RPMI8226 (cell line): ENCODE measurements at places on chromosomes 4 and X.

DNA sequence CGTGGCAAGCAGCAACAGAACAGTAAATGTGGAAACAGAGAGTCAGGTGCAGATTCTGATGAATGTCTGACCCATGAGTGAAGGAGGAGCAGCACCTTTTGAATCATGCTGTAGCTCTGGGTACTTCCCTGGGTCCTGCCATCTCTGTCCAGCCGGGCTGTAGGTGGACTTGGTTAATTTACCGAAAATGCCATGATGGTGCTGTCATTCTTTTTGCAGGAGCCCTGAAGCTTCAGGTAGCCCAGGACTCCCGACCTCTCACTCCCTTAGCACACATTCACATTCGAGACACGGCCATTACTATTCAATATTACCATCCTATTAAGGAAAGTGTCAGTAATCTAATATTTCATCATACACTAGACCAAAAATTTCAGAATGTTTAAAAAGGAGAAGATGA, 320.9 kb downstream of the STK32B start:
- DNase-seq = no peak

DNA sequence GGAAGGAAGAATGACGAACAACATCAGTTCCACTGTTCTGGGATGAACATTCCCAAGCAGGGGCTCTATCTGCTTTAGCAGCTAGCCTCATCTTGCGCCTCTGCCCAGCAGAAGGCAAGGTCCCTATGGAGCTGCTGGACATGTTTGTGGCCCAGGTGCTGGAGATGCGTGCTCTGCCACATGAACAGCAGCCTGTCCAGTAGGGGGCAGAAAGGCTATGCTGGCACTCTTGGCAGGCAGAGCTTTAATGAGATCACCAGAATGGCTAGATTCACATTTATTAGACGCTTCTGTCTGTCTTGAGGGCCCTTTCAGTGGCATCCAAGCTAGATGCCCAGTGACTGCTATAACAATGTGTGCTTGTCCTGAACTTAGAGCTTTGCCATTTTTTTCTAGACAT, 1826.0 kb downstream of the STIM2 start:
- DNase-seq = peak; percentile 18

GRCh38 chrX:93591398-93591797, 82.0 kb downstream of the NAP1L3 start:
- no peak for DNase-seq

DNA sequence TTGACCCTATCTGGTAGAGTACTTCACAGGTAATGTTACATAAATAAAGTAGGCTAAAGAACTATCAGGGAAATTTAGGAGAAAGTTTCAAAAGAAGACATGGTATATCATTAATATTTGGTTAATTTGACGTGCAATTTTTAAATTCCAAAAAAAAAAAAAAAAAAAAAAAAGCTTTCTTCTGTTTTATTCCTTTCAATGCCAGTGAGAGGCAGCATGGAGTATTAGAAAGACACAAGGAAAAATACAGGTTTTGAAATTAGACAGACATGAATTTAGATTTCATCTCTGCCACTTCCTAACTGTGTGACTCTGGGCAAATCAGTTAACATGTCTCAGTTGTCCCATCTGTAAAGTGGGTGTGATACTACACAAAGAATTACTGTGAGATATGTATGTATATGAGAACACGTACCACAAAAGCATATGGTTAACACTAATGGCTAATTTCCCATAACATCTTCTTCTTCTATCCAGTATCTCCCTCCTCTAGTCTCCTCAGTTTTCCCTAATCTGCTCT, 132.5 kb downstream of the GPC3 start:
- no peak for DNase-seq

DNA sequence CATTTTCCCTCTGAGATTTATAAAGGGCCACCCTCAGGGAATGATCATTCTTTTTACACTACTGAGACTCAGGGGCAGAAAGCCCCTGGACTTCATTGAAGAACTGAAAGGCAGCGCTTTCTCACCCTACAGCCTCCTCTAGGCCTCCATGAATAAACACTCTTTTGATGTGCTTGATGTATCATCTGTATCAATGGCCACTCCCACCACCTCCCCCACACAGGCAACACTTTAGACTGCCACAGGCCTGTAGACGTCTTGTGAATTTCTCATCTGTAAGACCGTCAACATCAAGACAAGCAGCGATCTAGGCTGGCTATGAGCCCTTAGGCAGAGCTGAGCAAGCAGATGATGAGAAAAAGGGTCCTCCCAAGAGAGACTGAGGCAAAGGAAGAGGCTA, 123.2 kb downstream of the HUWE1 start:
- DNase-seq = no peak

- DNase-seq = no peak
Measured at GRCh38 chr4:174464949-174465348, 57.3 kb downstream of the HPGD start.
